Esophagus squamous epithelium (tissue), 5 donors: ENCODE measurements at places on chromosomes 11 and 22.

GRCh38 chr11:12246147-12246546 is 131.2 kb upstream of the PARVA start:
- DNase-seq, result no peak

- DNase-seq, result no peak
These were observed 1462.1 kb upstream of the RAG2 start for GRCh38 chr11:38060136-38060535.

- DNase-seq, result no peak
These were observed 902 bp downstream of the RASGRP2 start for GRCh38 chr11:64742889-64743590.

DNA sequence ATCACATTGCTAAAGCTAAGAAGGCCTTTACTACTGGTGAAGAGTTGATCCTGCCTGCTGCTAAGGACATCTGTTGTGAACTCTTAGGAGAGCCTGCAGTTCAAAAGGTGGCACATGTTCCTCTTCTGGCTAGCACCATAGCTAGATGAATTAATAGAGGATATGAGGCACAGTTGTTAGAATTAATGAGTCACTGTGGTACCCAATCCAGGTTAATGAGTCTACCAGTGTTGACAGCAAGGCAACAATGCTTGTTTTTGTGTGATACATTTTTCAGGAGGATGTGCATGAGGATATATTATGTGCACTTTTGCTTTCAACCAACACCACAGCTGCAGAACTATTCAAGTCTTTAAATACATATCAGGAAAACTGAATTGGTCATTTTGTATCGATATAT is 12.0 kb downstream of the C11orf58 start:
- no peak for DNase-seq

DNA sequence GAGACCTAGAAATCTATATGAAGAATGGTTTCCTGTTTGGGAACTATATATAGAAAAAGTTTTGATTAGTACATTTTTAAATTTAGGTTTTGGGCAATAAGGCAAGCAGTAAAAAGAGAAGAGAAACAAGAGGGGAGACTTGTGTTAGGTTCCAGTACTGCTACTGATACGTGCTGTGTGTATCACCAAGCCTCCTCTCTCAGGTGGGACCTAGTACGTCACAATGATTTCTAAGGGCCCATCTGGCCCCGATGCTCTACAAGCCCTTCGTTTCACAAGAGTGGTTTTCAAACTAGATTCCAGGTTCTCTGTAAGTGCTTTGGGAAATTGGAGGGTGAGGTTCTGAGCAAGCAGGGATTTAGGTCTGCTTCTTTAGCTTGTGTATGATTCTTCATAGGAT is 39.2 kb downstream of the USP35 start:
- no peak for DNase-seq

DNA sequence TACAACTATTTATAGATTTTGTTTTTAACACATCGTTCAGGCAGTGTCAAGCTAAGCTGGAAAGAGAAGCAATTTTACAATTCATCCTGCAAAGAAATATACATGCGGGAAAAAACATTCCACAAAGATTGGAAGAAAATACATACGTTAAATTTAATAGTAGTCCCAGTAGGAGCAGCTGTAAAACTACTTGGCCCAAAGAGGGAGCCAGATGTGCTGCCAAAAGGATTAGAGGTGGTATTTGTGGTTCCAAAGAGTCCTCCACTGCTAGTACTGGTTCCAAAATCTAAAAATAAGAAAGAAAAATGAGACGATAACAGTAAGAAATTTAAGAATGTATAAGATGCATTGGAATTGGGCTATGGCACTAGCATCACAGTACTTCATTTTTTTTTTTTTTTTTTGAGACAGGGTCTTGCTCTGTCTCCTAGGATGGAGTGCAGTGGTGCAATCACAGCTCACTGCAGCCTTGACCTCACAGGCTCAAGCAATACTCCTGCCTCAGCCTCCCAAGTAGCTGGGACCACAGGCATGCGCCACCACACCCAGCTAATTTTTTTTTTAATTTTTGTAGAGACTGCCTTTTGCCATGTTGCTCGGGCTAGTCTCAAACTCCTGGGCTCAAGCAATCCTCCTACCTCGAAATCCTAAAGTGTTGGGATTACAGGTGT is 21.5 kb downstream of the NUP98 start:
- DNase-seq, result no peak

DNA sequence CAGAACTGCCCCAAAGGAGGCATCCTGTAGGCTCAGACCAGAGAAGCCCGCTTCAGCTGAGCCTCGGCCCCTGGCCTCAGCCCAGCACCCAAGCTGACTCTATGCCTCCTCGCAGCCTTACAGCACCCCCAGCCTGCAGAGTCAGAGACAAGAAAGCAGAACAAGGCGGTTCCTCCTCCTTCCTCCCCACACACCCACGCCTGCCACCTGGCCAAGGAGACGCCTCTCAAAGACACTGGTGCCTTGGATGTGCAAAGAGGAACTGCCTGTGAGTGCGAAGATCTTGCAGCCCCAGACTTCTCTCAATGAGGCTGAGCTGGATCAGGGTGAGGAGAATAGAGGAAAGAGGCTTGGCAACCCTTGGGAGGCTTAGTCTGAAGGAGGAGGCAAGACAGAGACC is 60.2 kb downstream of the PDE2A start:
- peak; percentile 18 for DNase-seq

DNA sequence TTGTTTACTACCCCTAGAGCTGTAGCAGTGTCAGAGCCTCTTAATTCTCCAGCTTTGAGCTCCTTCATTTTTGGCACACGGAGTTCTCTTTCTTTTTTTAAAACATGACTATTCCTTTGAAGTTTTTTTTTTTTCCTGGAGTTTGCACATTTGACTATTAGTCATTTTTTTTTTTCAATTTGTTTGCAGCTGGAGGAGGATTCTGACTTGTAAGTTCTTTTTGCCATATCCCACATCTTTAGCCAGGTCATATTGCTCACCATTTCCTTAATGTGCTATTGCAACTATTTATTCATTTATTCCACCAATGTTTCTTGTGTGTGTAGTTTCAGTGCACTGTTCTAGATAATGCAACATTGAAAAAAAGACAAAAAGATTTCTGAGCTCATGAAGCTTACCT is 166.3 kb upstream of the ARHGAP20 start:
- DNase-seq, result no peak

GRCh38 chr22:39664485-39665200 is 94.1 kb downstream of the CACNA1I start:
- DNase-seq, result no peak

DNA sequence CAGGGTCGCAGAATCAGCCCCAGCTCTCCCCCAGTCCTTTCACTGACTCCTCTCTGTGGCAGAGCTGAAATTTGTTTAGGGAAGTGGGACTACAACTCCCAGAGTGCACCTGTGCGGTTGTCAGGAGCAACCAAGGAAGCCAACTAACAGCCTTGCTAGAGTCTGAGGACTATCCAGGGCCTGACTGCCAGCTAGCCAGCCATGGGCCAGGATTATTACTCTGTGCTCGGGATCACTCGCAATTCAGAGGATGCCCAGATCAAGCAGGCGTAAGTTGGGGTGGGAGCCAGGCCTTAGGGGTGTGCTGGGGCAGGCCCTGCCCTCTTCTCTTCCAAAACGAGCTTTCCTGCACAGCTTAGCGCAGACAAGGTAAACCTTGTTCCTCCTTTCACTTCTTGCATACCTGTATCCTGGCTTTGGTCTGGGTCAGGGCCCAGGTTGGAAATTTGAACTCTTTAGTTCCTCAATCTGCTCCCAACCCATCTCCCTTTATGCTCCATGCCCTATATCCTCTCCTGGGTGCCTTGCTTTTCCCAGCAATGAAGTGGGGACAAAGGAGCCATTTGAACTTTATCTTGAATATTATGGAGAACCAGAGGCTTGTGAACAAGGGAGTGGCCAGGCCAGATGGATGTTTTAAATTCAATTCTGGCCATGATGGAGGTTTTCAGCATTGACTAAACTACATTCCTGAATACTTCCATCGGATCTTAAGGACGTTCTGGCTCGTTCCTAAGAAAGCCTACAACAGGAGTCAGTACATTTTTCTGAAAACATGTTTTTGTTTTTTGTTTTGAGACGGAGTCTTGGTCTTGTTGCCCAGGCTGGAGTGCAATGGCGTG is at the start of gene DNAJB13:
Gene DNAJB13 (plus strand): TSS at position 158 of the 842 bp plus-strand sequence. CDS start 44 bp downstream, at position 202.
- no peak for DNase-seq

DNA sequence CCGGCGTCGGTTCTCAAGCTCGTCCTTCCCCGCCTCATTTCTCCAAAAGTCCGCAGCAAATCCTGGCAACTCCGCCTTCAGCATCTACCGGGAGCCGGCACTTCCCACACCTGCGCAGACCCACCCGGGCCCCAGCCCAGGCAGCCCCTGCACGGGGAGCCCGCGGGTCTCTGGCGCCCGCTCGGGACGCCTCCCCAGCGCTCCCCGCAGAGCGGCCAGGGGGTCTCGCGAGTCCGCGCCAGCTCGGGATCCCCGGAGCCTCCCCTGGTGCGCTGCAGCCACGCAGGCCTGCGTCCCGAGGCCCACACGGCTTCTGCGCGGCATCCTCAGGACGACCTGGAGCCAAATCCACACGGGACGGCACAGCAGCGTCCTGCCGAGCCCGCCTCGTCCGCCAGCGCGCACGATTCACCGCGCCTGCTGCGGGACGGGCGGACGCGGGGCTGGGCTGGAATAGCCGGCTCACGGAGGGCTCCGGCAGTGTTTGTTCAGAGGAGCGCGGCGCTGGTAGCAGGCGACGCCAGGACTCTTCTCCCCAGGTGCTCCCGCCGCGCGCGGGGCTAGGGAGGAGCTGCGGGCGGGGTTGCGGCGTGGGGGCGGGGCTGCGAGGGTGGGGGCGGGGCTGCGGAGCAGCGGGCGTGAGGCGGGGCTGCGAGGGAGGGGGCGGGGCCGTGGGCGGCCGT is 816 bp upstream of the PHRF1 start:
- no peak for DNase-seq

DNA sequence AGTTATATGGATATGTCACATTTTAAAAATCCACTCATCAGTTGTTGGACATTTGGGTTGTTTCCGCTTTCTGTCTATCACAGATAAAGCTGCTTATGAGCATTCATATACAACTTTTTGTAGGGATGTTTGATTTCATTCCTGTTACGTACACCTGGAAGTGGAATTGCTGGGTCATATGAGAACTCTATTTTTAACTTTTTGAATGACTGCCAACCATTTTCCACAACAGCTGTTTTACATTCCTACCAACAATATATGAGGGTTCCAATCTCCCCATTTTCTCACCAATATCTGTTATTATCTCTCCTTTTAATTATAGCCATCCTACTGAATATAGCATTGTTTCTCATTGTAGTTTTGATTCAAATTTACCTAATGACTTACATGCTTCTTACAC is 172.0 kb downstream of the UVRAG start:
- no peak for DNase-seq

DNA sequence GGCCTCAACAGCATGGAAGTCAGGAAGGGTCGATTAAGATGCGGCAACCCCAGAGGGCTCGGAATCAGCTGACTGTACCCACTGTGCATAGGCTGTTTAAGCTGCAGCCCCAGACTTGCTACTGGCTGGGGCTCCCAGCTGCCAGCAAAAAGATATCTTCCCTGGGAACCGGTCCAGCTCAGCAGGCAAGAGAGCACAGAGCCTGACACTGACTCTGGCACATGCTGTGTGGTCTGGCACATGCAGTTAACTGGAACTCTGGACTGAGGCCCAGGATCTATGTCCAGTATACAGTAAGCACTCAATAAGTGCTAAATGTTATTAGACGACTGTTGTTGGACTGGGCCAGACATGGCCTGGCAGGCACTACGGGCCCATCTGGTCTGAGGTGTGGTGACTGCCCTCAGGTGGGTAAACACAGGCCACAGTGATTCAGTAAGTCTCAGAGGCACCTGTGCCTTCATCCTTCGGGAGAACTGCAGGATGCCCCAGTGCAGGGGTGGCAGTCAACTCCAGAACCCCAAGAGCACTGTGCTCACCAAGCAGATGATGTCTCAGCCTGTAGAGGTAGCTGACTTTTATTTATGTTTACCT is 87.6 kb downstream of the LARGE1 start:
- no peak for DNase-seq

GRCh38 chr11:117535201-117535849 is 207.7 kb downstream of the CEP164 start:
- no peak for DNase-seq

- DNase-seq, result no peak
These were observed 84.5 kb upstream of the CHRM4 start for GRCh38 chr11:46475926-46476545.

DNA sequence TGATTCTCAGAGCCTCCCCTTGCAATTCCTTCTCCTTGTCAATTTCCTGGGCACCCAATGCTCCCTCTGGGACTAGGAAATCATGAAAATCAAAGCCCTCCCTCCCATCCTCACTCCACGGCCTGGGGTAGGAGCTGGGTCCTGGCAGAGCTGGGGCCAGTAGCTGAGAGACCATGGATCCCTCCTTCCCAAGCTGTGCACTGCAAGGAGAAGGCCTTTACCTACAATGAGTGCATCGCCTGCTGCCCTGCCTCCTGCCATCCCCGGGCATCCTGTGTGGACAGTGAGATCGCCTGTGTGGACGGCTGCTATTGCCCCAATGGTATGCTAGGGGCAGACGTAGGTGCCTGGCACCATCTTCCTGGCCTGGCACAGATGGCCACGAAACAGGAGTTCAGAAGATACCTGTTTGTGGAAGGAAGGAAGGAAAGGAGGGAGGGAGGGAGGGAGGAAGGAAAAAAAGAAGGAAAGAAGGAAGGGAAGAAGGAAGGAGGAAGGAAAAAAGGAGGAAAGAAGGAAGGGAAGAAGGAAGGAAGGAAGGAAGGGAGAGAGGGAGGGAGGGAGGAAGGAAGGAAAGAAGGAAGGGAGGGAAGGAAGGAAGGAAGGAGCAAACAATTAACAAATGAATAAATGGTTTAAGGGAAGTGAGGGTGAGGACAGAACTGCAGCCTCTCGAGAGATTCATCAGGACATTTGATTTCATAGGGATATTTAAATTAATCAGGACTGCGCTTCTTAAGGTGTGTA is 12.5 kb downstream of the OTOG start:
- DNase-seq, result no peak

DNA sequence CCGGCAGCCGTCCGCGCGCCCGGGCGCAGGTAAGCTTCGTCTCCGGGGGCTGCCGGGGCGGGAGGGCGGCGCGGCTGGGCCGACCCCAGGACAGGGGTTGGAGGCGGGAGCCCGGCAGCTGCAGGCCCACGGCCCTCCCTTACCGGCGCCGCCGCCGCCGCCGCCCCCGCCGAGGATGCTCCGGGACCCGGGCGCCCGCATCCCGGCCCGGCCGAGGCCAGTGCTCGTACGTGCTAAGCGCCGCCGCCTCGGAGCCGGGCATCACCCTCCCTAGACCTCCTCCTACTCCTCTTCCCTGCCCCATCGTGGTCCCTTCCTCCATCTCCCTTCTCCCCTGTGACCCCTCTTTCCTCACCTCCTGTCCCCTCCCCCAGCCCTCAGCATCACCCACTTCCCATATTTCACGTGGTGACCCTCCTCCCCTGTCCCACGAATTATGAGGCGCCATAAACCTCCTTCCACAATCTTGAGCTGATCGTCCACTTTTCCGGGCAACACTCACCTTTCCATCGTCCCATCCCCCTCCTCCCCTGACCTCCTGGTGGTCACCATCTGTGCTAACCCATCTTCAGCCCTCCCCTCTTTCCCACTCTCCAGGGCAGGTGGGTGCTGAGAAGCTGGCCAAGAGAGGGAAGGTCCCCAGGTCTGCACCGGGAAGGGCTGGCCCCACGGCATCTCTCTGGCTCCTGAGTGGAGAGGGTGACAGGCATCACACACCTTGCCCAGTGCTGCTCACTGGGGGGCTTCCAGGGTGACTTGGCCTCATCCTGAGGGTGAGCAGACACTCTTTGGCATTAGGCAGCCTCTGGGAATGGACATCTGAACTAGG is 612 bp downstream of the ASPHD2 start:
- no peak for DNase-seq
